ENCODE measurements at places on chromosomes 7 and 10. TPM values are rescaled to one million over a fixed set of nuclear protein-coding genes. Genes with fewer than 3 reads are reported as not detected.

ADCYAP1R1 gene
- total RNA-seq, result 4.5 TPM

HIPK2 gene
- 9.8 TPM for total RNA-seq

PNLIPRP2 gene
- total RNA-seq, result not detected

SPDYE18 gene
- total RNA-seq, result 0.63 TPM

PNLIPRP1 gene
- not detected for total RNA-seq

SPDYE5 gene
- not detected for total RNA-seq

GDF2 gene
- total RNA-seq, result not detected

BEND7 gene
- total RNA-seq, result 8.8 TPM

C7orf33 gene
- not detected for total RNA-seq

GET4 gene
- 11.6 TPM for total RNA-seq

MAT1A gene
- total RNA-seq, result not detected

CALML3 gene
- total RNA-seq, result not detected

PPP1R3C gene
- 129 TPM for total RNA-seq

MACROH2A2 gene
- total RNA-seq, result 15.2 TPM

TAS2R3 gene
- total RNA-seq, result 7.5 TPM

FRAT1 gene
- total RNA-seq, result 1.2 TPM

PDE6C gene
- not detected for total RNA-seq

AGAP6 gene
- total RNA-seq, result 8.2 TPM

OR13A1 gene
- total RNA-seq, result 0.85 TPM

POR gene
- total RNA-seq, result 33.2 TPM

CYP2C18 gene
- total RNA-seq, result not detected

LIPN gene
- not detected for total RNA-seq

C10orf143 gene
- 1.6 TPM for total RNA-seq

UNC5B gene
- 12.8 TPM for total RNA-seq
